ENCODE measurements at places on chromosomes 7 and 10. TPM values are rescaled to one million over a fixed set of nuclear protein-coding genes. Genes with fewer than 3 reads are reported as not detected.

Gene FRMD4A
- total RNA-seq: 13.8 TPM

Gene PTPRZ1
- 0.13 TPM for total RNA-seq

Gene PFKP
- 4.3 TPM for total RNA-seq

Gene LDB1
- total RNA-seq: 15.8 TPM

Gene SLC26A5
- 0.33 TPM for total RNA-seq

Gene DNAJC12
- 14.3 TPM for total RNA-seq

Gene NPC1L1
- 21.1 TPM for total RNA-seq

Gene AFAP1L2
- total RNA-seq: 1.3 TPM

Gene BTBD16
- total RNA-seq: 1.5 TPM

All from left lobe of liver (tissue), 2 donors.